ENCODE measurements at places on chromosomes 5 and 9. TPM values are rescaled to one million over a fixed set of nuclear protein-coding genes. Genes with fewer than 3 reads are reported as not detected.

Gene LOX
- not detected for total RNA-seq

Gene ACTBL2
- total RNA-seq, result not detected

Gene KLHL3
- 47.3 TPM for total RNA-seq

Gene SLC22A4
- total RNA-seq, result not detected

Gene SLC46A2
- total RNA-seq, result not detected

Gene GFPT2
- not detected for total RNA-seq

Gene CNTFR
- not detected for total RNA-seq

Gene OR1J2
- 0.66 TPM for total RNA-seq

Gene DRD1
- not detected for total RNA-seq

Gene NMUR2
- not detected for total RNA-seq

Gene SLC25A2
- total RNA-seq, result 0.27 TPM

Gene DMRT1
- total RNA-seq, result not detected

Gene IL6ST
- 225 TPM for total RNA-seq

Gene COL5A1
- 0.16 TPM for total RNA-seq

- no peak for DNase-seq
These were observed 1571.5 kb upstream of the WWC1 start for GRCh38 chr5:166719991-166720390.

DNA sequence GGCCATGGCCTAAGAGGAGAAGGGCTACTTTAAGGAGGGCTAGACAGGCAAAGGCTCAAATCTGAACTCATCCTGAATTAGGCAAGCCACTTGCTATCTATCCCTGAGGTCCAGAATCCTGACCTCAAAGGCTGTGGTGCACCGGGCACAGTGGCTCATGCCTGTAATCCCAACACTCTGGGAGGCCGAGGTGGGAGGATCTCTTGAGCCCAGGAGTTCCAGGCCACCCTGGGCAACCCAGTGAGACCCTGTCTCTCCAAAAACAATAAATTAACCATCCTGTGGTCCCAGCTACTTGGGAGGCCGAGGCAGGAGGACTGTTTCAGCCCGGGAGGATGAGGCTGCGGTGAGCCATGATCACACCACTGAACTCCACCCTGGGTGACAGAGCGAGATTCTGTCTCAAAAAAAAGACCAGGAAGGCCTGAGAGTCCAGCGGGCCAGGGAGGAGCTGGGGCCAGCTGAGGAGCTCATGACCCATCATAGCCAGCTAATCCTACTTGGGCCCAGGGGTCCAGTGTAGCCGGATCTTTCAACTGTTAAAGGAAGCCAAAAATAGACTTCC, 4.0 kb downstream of the NOP16 start:
- DNase-seq, result no peak

GRCh38 chr5:164861610-164862009, 1356.2 kb downstream of the MAT2B start:
- DNase-seq, result no peak

DNA sequence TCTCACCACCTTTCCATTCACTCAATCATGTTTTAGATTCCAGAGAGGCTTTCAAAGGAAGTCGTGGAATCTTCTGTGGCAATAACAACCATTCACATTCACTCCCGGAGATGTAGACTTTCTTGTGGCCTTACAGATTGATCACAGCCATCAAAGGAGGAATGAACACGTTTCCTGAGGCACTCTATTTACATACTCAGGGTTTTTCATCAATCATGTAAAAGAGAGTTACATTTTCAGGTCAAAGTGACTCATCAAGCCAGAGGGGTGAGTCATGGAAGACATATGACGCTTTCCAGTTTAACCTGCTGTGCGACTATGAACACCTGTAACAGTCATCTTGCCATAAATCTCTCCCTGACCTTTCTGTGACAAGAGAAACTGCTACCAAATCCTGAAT, 39.3 kb upstream of the RAD23B start:
- DNase-seq, result no peak

DNA sequence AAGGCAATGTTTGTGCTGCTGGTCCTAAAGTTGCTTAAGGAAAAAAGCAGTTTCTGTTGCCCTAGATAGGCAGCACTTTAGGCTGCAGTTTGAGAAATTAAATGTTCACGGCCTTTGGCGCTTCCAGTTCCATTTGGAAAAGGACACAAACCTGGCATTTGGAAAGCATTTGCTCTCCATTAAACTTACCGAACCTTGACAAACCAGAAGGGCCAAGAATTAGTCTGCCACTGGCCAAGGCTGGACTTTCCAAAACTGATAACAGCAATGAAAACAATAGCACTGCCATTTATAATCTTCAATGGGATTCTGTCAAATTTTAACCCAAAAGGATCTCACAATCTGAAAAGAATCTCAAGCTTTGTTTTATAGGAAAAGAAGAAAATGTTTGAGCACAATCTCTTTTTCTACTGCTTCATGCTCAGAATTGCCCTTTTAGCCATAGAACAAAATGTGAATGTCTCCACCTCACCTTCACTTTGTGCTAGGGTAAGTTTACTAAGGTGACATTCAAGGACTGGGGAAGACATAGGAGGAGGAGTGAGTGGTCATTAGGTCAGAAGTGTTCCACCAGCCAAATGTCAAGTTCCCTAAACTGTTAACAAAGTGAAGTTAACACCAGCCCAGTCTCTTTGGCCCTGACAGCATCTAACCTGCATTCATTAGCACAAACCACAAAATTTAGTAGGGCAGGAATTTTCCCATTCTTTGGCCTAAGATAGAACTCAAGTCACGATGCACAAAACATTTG, 583.4 kb upstream of the DMAC1 start:
- DNase-seq, result no peak

DNA sequence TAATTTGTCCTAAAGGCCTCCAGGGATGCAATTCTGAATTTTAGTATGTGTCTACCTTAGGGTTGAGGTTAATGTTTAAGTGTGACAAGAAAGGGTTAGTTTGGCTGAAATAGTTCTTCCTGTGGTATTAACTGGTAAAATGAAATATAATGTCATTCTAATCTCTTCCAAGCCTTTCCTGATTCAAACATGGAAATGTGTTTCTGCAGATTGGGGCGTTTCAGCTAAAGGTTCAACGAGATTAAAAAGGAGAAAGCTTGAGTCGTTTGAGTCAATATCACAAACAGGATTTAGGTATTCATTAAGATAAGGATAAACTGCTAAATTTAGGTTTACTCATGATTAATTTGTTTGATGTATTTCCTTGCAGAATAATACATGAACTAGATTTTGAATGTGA, 34.4 kb upstream of the ALDOB start:
- no peak for DNase-seq

- DNase-seq, result peak; percentile 35
These were observed 76.6 kb downstream of the F2RL2 start for GRCh38 chr5:76546497-76547102.

GRCh38 chr5:32767948-32768467, 56.9 kb downstream of the NPR3 start:
- DNase-seq, result no peak

DNA sequence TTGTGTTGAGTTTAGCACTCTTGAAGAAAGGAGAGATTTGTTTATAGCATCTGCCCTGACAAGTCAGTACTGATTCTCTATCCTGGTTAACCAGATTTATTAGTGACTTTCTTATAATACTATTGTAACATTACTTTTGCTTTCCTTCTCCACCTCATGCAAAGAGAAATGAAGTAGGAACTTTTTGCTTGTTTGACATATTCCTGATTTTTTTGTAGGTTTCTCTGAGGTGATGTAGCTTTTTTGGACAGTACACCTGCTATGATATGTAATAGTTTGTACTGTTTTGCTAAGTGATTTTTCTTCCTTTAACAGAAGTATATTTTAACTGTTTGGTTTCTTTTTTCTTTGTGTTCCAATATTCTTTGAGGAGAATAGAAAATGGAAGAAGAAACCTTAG, 117.7 kb downstream of the ZCCHC7 start:
- DNase-seq, result no peak

- no peak for DNase-seq
These were observed 2.6 kb upstream of the FREM1 start for GRCh38 chr9:14912859-14913258.

DNA sequence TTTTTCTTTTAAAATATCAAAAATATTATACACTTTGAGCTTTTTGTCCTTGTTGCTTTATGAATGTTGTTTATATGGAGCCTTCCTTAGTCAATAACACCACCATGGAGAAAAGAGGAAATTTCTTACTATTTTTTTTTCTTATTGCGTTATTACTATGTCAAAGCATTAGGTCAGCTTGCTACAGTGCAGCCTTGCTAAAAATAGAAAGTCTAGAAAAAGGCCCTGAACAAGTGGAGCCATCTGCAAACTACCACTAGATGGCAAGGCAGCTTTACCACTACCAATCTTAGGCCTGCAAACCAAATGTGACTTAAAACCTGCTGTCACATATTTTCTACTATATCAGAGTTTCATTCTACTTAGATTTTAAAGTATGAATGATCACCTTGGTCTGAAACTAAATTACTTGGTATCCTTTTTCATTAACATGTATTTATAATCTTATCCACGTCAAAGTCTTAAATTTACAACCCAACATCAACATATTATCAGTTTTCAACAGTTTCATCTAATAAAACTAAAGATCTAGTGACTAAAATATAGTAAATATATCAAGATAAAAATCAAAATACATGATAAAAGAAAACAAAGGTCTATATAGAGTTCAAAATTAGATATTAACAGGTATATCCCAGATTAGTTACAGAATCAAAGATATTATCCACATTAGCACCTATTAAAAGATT, 113.1 kb upstream of the ACOT12 start:
- peak; percentile 61 for DNase-seq

DNA sequence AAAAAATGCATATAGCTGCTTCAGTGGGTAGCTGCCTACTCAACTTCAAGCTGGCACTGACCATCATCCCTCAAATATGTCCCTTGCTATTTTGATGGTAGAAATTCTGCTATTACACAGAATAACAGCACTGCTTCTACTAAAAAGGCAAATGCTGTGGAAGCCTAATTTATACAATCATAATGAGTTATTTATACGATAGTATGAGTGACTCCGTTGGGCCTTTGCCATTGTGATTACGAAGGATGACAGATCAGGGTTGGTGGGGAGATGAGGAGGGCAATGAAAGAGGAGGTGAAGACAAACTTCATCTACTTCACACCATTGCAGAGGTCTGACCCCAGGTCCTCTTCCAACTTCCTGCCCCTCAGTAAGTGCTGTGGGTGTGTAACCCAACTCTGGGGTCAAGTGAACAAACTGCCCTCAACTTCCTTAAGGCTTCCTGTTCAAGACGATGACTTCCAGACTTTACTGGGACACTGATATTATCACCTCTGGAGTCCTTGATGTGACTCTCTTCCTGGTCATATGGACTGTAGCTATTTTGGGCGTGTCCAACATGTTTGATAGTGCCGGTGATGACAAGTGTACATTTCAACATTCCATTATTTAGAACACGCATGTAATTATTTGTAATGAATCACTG, 74.1 kb upstream of the RPS23 start:
- no peak for DNase-seq

DNA sequence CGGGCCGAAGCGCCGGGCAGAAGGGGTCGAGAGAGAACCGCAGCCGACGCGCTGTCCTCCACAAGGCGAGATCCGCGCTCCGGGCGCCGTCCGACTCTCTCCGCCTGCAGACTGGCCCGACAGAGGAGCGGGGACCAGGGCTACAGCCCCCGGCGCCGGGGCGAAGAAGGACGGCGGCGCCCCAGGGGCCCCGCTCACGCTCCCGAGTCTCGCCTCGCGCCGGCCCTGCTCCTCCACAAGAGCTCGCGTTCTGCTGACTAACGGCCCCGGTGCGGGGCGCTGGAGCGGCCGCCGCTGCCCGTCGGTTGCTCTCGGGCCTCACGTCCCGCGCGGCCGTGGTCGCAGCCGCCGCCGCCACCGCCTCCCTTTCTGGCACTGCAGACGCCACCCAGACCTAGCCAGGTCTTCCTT, 338 bp downstream of the ABHD17B start:
- DNase-seq, result no peak

DNA sequence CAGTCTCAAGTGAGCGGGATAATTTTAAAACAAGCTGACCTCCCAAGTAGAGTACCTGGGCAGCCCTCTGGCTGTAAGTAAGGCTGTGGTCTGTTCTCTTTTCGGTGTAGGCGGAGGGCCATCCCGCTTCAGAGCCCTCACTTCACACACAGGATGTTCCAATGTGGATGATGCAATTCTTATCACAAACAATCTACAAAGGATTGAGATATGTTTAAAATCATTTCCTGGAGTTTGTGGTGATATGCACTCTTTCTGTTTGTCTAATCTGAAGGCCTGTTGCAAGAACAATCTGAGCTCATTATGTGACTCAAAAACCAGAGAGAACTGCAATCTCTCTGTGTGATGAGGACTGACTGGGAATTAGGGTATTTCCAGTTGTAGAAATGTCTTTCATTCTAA, 42.5 kb downstream of the ITGA2 start:
- DNase-seq, result peak; percentile 60

DNA sequence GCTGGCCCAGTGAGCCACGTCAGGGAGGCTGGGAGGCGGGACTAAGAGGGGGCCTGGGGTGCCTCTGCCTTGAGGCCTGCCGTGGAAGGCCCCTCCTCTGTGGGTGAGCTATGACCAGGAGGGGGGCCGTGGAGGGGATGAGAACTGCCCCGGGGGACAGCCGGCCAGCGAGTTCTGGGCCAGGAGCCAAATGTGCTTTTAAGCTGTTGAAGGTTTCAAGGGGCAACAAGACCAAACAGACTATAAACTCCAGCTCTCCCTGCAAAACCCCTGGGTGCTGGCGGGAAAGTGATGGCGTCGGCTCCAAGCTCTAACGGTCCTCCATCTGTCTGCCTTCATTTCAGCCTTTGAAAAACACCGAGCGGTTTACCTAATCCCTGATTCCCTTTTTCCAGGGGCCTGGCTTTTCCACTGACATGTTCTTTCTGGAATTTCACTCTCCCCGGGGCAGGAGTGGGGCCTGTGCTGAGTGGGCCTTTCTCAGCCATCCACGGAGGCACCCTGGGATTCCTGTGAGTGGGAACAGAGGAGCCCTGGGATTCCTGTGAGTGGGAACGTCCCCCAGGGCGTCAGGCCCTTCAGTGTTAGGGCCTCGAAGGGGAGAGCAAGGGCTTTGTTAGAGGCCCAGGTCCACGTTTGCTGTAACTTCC, 65.6 kb downstream of the COL5A1 start:
- no peak for DNase-seq

- no peak for DNase-seq
These were observed 330.2 kb downstream of the OSTF1 start for GRCh38 chr9:75418518-75418917.

GRCh38 chr5:55143624-55144023, 16.3 kb upstream of the GPX8 start:
- no peak for DNase-seq

- DNase-seq, result no peak
These were observed 29.0 kb upstream of the PAPPA start for GRCh38 chr9:116124472-116125040.

GRCh38 chr5:42923710-42924109, 112.0 kb upstream of the SELENOP start:
- no peak for DNase-seq

DNA sequence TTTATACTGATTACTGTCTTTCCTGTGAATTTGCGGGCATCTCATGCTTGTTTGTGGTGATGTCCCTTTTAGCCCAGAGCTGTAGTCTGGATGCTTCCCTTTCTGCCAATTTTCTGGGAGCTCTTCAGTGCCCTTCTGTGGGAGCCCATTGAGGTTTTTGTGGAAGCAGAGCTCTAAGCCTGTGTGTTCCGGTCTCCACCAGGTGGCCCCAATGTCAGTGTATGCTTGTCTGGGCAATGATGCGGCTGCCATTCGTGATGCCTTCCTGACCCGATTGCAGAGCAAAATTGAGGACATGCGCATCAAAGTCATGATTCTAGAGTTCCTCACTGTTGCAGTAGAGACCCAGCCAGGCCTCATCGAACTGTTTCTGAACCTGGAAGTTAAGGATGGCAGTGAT, 35.1 kb downstream of the SH3GLB2 start:
- DNase-seq, result no peak

- no peak for DNase-seq
These were observed 3.6 kb upstream of the CARD19 start for GRCh38 chr9:93092251-93092991.

GRCh38 chr9:12997009-12997408, 222.2 kb downstream of the LURAP1L start:
- no peak for DNase-seq

All from naive thymus-derived CD4-positive, alpha-beta T cell (primary cell).